ENCODE measurements at places on chromosomes 11 and 22.

DNA sequence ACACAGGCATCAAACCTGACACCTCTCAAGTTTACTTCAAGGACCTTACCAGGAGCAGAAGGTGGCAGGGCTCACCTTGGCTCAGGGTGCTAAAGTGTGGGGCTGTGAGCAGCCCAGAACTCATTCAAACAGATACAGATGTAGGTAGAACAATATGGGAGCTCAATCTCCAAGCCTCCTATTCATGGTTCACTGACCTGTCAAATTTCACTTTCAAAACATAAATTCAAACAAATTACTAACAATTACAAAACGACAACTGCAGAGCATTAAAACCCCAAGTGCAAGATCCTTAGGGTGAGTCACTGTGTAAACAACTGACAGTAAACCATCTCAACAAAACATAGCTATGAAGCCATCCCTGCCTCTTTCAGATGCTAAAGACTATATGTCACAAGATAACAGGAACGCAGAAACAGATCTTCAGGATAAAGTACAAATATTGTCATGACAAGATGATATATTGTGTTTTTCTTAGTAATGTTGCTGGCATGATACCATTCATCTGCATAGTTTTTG lies 303.5 kb upstream of the ANO3 start:
- DNase-seq = no peak

DNA sequence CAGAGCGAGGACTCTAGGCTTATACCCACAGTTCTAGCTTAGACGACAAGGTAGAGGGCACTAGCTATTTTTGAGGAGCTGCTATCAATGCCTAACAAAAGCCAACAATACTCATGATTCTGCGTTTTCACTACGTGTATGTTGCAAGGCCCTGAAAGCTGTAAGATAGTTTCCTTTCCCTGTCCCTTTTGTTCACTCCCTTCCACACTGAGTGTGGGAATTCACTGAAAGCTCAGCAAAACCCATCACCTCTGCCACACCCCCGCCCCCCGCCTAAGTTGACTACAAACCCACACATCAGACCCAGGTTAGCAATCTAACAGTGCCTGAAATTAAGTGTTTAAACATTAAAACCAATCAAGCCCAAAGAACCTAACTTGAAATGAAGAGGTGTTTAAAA lies 6.2 kb upstream of the LDLRAD3 start:
- no peak for DNase-seq

- DNase-seq = no peak
Observed at GRCh38 chr11:20036626-20037335, 123.5 kb downstream of the DBX1 start.

- no peak for DNase-seq
Observed at GRCh38 chr11:48124880-48125279, 91.7 kb upstream of the OR4B1 start.

DNA sequence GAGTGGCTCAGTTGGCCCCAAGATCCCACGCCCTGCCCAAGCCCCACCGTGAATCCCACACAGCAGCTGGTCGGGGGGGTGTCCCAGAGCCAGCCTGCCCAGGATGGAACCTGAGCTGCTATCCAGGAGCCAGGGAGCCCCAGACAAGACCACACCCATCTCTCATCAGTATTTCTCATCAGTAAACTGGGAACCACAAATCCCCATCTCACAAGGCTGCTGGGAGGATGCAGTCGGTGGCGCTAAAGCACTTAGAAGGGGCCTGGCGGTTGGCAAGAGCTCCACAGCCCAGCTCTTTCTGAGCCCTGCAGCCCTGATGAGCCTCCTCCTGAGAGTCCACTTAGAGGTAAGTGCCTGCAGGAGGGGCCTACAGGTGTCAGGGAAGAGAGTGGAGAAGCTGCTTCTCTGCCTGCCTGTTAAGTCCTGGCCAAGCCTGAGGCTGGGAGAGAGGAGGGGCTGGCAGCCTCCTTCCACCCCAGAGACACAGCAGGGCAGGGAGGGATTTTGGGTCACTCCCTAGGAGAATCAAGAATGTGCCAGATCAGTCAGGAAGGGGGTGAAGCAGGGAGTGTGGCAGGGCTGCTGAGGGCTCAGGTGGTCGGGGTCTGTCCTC lies 6.1 kb downstream of the FADS3 start:
- DNase-seq = no peak

GRCh38 chr11:86941871-86942599 lies 13.2 kb downstream of the FZD4 start:
- no peak for DNase-seq

Measured in activated T-cell treated with anti-CD3 and anti-CD28 coated beads for 4 hours (primary cell).